ENCODE measurements at places on chromosomes 4 and X. TPM values are rescaled to one million over a fixed set of nuclear protein-coding genes. Genes with fewer than 3 reads are reported as not detected.

- no peak for DNase-seq
Measured at GRCh38 chr4:73589261-73589847, 30.9 kb downstream of the RASSF6 start.

DNA sequence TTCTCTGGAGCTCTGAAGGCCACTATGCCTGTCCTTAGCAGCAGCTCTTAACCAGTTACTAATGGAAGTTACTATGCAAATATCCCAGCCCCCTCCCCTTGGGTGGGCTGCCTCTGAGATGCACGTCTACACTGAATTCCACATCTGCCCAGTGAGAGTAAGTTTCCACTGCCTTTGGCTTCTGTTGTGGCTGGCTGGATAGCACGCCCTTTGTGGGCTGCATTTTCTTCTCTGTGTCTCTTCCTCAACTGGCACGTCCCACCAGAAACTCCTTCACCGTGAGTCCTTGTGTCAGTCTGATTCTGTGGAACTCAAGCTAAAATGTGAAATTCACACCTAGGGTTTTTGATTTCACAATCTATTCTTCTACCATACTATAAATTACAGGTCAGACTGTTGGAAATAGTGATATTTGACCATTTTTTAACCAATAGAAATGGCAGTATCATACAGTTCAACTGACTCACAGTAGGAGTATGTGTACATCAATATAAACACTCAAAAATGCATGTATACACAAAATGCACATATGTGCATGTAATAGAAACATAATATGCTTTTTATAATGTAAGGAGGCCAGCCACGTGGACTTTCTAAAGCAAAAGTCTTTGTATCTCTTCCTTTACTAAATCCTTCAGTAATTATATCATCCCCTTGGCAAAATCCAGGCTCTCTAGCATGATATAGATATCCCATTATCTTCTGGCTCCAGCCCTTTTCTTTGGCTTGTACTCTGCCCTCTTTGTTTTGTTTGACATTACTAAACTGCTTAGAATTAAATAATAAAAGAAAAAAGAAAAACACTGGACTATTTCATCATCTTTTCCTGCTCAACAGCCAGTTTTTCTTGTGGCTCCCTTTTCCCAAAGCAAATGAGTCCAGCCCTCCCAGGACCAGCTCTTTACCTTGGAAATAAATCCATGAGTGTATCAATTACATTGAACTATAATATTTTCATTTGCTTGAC, 33.2 kb upstream of the LDB2 start:
- DNase-seq: no peak

DNA sequence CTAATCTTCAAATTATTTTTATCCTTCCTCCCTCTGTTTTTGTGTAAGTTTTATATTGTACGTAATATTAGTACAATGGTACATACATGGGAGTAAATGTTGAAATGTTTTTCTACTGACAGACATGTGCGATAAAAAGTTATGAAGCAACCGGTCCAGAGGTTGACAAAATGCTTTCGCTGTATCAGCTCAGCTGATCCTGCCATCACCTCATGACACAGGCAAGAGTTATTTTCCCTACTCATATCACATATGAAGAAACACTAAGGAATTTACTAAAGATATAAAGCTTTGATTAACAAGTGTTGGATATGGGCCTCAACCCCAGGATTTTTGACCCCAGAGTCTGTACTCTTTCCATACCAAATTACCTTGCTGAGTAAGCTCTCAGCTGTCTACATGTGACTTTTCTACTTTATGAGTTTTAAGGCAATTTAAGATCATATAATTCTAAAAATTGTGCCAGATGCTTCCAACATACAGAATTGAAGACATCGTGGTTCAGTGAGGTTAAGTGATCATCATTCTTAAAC, 50.0 kb downstream of the CLCN5 start:
- DNase-seq: no peak

Gene C4orf50
- 0.05 TPM for total RNA-seq

Gene PNMA3
- total RNA-seq: 0.75 TPM

Gene SPON2
- total RNA-seq: 8.5 TPM
